ENCODE measurements at places on chromosomes 2 and 18.

DNA sequence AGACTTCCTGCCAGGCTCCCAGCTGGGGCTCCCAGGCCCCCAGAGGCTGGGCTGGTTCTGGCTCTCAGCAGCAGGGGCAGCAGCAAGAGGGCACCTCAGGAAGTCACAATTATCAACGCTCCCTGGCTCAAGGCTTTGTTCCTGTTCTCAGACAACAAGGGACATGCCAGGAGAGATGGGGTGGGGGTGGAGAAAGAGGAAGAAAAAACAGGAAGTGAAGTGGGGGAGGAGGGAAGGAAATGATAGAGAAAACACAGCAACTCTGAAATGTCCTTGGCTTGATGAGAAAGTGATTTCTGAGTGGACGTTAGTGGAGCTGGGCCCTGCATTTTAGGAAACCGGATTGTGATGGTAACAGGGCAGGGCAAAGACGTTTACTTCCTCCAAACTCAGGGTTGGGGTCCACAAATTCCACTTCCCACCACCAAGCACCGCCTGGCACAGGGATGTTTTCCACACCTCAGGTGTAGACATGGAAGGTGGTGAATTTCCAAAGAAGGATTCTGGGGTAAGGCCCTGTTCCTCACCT is 40.4 kb downstream of the CYRIA start:
- no peak for DNase-seq

GRCh38 chr2:216918088-216918680 is 58.3 kb upstream of the TNP1 start:
- DNase-seq = no peak

DNA sequence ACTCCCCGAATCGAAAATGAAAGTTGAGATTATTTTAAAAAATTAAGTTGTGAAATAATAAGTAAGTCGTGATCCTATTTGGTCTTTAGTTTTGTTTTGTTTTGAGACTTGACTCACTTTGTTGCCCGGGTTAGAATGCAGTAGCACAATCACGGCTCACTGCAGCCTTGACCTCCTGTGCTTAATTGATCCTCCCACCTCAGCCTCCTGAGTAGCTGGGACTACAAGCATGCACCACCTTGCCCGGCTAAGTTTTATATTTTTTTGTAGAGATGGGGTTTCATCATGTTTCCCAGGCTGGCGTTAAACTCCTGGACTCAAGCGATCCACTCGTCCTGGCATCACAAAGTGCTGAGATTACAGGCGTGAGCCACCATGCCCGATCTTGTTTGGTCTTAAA is 326.2 kb downstream of the MYCN start:
- DNase-seq = no peak

GRCh38 chr2:127205218-127206125 is 14.6 kb downstream of the CYP27C1 start:
- DNase-seq = no peak

- DNase-seq = no peak
Observed at GRCh38 chr2:147639891-147640290, 204.9 kb upstream of the ACVR2A start.

DNA sequence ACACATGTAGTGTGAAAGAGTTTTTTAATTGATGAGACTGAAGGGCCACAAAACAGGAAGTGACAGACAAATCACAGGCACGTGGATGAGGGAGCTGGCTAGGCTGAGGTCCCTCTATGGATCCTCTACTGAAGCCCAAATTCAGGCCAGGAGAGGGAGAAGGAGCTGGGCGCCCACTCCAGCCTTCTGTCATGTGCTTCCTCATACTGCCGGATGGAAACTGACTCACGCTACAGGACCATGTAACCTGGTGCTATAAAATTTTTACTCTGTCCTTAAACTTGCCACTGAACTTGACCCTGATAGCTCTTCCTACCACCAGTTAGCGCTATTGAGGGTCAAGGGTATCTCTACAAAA is 31.3 kb downstream of the PSTPIP2 start:
- DNase-seq = no peak

GRCh38 chr2:134391751-134392160 is 137.9 kb downstream of the MGAT5 start:
- no peak for DNase-seq

DNA sequence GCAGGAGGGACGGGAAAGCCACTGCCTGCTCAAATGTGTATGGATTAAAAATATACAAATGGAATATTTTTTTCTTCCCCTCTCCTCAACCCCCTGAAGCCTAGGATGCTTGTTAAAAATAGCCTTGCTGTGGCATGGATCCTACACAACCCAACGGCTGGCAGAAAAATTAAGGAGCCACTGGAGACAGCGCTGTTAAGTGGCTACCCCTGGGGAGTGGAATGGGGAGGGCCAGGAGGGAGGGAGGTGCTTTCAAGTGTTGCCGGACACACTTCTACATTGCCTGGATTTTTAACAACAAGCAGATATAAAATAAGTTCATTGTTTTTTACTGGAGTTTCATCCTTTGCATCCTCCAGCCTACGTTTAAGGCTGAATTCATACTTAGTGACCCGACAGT is 66.6 kb downstream of the ZBTB7C start:
- DNase-seq = no peak

DNA sequence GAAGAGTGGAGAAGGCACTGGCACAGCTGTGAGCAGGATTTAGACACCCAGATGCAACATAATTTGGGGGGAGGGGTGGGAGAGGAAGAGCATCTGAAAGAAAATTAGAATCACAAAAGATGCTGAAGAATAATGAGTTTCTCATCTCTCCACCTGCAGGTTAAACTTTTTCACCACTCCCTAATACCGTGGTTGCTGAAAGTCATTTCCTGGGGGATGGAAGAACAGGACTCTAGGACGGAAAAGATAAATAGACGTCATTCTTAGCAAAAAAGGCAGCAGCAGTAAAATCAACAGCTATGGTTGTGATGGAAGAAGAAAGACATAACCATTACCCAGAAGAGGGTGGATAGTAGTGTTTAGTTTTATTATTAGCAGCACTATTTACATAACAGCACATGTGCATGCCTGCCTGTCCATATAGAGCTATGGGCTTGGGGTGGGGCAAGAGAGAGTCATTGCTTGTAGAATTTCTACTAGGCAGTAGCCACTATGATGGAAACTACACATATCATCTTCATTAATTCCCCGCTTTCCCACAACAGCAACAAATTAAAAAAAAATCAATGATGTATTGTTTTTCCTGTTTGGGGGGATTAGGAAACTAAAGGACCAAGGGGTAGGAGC is 212.2 kb downstream of the TRIB2 start:
- no peak for DNase-seq

DNA sequence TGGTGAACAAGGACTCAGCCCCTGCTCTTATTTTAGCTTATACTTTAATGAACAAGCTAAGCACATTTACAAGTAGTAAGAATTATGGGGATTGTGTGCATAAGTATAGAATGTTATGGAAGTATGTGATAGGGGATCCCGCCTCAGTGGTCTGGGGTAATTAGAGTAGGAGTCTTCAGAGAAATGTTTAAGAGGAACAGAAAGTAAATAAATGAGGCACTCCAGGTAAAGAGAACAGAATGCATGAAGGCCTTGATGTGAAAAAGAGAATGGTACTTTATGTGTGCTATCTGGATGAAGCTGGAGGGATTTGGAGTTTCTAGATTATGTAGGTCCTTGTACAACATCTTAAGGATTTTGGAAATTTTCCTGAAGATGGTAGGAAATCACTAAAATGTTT is 76.6 kb downstream of the BMPR2 start:
- no peak for DNase-seq

DNA sequence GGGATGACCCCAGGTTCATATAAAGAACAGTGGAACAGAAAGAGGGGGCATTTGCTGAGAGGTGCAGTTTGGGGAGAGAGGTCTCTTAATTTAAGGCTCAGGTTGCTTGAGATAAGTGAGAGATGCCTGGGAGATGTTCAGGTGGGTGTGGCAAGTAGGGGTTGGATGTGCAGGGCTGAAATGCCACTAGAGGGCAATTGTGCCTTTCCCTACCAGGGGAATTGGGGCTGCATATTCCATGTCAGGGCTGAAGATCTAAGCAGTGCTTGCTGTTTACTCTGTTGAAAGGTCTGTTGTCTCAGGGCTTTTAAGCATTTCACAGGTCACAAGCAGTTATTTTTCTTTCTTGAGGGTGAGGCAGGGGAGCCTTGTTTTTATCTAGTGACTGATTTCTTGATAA is 7.8 kb downstream of the CCDC85A start:
- no peak for DNase-seq

DNA sequence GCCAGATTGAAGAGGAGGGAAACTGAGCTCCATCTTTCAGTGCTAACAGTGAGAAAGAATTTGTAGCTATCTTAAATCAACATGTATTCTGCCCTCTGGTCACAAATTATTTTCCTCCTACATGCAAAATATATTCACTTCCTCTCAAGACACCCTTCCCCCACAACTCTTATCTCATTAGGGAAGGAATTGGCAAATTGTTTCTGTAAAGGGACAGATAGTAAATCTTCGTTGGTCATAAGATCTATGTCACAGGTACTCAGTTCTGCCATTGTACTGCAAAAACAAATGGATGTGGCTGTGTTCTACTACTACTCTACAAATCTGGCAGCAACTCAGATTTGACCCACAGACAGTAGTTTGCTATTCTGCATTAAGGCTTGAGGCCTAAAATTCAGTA is 53.0 kb upstream of the CYP20A1 start:
- no peak for DNase-seq

GRCh38 chr18:67282796-67283195 is 233.7 kb downstream of the DSEL start:
- no peak for DNase-seq

DNA sequence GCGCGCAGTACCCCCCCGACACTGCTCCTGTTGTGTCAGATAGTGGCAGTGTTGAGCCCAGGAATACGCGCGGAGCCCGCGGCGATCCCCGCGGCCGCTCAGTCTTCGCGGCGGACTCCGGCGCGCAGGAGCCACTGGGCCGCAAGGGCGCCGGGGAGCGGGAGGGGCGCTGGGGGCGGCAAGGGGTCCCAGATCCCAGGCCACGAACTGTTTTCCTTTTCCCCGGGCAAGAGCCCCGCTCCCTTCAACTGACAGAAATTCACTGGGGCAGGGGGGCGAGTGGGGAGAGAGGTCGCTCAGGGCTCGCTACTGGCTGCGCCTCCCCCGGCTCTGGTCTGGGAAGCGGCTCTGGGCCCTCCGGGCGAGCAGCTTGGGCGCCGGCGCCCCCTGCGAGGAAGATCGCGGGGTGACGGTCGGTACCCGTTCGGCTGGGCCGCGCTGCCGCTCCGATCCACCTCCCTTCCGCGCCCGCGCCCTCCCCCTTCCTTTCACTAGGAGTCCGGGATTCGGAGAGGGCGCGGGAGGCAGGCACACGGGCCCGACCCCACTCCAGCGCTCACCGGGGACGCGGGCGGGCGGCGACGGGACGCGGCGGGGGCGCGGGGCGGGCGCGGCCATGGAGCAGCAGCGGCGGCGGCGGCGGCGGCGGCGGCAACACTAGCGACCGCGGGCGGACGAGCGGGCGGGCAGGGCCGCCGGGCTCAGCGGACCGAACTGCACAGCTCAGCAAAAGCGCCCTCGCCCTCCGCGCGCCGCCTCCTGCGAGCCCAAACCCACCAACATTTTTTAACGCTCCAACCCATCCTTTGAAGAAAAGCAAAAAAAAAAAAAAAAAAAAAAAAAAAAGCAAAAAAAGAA is 1.4 kb upstream of the SETBP1 start:
- peak; percentile 50 for DNase-seq

DNA sequence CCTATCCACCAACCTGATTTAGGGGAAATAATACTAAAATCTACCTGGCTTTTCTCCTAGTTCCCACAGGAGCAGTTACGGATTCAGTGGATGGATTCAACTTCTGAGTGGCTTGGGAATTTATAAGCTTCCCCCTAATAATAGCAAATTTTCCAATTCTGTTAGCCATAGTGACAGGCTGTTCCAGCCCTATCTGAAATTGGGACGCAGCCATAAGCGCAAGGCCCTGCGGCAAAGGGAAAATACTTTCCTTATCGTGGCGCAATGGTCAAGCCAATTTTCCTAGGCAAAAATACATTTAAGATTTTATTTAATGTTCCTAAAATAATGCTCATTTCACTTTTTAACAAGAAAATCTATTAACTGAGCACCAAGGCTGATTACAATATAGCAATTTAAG is 49.7 kb downstream of the CDH2 start:
- no peak for DNase-seq
